ENCODE measurements at places on chromosomes 16 and 17. TPM values are rescaled to one million over a fixed set of nuclear protein-coding genes. Genes with fewer than 3 reads are reported as not detected.

- DNase-seq, result no peak
These were observed 91.3 kb downstream of the SOCS1 start for GRCh38 chr16:11164482-11165270.

DNA sequence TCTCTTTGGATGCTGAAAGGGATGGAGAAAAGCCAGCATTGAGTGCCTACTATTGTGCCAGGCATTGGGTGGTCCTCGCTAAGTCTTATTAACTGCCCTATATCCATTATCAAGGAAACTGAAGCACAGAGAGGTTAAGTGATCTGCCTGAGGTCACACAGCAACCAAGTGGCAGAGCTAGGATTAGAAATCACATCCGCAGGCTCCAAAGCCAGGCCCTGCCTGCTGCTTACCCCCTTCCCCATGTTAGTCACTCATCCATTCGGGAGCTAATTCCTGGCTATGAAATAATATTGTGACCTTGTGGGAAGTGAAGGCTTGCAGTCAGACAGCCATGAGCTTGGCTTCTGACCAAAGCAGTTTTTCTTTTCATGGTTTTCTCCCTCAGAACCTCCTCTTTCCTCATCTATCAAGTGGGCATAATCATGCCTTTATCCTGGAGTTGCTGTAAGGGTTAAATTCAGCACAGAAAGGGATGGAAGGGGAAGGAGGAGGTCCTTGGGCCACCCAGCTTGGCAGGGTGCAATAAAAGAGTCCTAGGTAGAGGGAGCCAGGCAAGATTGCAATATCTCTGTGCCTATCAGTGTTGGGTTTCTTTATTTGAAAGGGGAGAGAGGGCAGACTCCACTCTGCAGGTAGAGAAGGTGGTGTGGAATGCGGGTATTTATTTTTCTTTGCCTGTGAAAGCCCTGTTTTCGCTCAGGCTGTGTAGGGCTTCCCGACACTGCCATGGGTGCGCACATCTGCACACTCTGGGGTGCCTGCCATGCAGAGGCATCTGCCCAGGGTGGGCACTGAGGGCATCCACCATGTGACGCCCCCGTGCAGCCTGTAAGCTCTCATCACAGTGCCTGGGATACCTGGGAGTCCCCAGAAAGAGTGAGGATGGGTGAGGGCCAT, 11.3 kb downstream of the RAI1 start:
- no peak for DNase-seq

JPH3 gene
- 1.8 TPM for total RNA-seq

GRCh38 chr17:47618410-47618809, 31.3 kb upstream of the KPNB1 start:
- DNase-seq, result no peak

KRTAP4-6 gene
- total RNA-seq, result not detected

DNA sequence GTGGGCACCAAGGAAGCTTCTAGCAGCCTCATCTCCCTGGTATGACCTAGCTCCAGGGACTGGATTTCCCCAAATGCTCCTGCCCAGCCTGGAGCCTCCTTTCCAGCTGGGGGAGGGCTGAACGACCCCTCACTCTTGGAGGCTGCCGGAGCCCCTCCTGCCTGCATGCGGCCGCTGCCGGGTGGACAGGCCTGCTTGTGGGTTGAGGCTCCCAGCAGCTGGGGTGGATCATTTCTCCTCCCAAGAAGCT, 213.6 kb downstream of the SEC14L1 start:
- no peak for DNase-seq

GRCh38 chr16:5835876-5836275, 738.3 kb upstream of the EEF2KMT start:
- no peak for DNase-seq

C1QTNF1 gene
- 172 TPM for total RNA-seq

- no peak for DNase-seq
These were observed 5.2 kb downstream of the IL32 start for GRCh38 chr16:3070608-3071111.

DNA sequence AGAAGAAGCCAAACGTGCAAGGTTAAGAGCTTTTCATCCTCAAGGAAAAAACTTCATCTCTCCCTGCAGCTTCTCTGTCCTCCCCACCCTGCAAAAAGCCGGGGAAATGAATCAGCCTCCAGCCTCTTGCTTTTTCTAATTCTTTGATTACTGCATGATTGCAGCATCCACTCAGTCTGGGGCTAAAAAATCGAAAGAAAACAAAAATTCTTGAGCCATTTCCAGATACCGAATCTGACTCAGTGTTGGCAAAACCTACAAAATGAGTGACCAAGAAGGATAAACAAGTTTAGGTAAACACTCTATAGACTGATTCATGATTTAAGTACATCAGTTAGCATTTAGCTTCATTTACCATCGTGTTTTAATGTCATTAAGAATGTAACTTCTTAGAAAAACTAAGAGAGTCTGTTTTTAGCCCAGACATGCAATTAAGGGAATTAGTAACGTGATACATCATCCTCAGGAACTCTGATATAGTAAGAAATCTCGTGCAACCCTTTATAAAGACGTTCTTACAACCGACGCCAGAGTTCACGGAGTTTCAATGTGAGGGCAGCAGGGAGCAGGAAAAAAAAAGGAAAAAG, 287.3 kb upstream of the FOXF1 start:
- DNase-seq, result no peak

GRCh38 chr16:69187446-69188235, 677 bp downstream of the SNTB2 start:
- peak; percentile 86 for DNase-seq

DNA sequence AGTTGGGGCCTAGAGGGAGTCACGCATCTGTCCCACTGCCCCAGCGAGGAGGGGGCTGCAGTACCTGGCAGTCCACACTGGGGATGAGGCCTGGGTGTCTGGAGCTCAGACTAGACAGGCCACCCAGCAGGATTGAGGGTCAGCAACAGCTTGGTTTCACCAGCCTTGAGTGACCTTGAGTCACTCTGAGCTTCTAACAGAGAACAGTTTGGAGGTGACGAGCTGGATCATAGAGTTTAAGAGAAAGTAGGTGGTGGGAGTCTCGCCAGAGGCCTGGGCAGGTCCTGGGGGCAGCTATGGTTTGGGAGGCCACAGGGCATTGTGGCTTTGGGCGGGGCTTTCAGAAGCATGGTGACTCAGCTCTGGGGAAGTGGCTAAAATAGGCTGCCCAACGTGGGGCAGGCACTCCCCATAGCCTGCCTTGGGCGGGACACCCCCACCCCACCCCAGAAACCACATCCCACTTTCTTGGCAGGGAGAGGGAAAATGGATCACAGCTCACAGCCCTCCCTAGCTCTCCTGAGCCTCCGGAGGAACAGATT, 20.5 kb downstream of the CDC42EP4 start:
- peak; percentile 95 for DNase-seq

PMP22 gene
- 130 TPM for total RNA-seq

- DNase-seq, result peak; percentile 87
These were observed 184.4 kb downstream of the MSI2 start for GRCh38 chr17:57440522-57441269.

KCNH6 gene
- not detected for total RNA-seq

TMEM92 gene
- total RNA-seq, result 0.60 TPM

CCDC200 gene
- not detected for total RNA-seq

GRCh38 chr16:75340741-75341491, 89.5 kb upstream of the BCAR1 start:
- DNase-seq, result no peak

GRCh38 chr17:82970067-82970466, 109.3 kb upstream of the METRNL start:
- no peak for DNase-seq

DNA sequence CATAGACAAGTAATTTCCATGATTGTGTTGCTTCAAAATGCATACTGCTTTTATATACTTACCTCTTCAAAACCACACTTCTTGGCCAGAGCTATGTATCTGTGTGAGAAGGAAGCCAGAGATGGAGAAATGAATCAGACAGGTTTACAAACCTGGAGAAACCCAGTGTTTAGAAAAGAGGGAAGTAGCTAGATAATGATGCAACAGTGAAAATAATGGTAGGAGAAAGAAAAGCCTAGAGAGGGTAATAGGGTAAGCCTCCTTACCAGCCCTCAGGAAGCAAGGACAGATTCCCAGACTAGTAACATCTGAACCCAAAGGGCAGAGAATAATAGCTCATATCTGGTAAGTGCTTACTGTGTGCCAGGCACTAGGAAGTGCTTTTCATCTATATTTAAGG, 250.3 kb upstream of the CDH11 start:
- DNase-seq, result no peak

GRCh38 chr17:19009970-19010369, 5.4 kb upstream of the FAM83G start:
- no peak for DNase-seq

DNA sequence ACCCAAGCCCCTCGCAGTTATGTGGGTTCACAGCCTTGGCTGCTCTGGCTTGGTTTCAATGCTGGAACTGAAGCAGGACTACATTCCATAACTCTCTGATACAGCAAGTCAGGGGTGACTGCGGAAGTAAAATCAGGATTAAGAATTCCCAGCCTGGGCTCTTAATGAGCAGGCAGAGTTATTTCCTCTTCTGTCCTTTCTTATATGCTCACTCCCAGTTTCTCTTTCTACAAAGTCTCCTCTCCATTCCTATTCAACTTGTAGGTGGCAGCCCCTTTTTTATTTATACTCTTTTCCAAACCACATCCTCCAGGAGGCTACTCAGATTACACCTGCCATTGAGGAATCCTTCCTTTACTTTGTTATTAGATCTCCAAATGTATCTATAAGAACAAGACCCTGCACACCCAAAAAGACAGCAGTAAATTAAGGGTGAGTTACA, 40.3 kb downstream of the HOXB1 start:
- DNase-seq, result no peak

AIPL1 gene
- total RNA-seq, result not detected

- no peak for DNase-seq
These were observed 26.9 kb upstream of the COX10 start for GRCh38 chr17:14042411-14042810.

SUZ12 gene
- total RNA-seq, result 18.0 TPM

MRM1 gene
- total RNA-seq, result 3.8 TPM

DNA sequence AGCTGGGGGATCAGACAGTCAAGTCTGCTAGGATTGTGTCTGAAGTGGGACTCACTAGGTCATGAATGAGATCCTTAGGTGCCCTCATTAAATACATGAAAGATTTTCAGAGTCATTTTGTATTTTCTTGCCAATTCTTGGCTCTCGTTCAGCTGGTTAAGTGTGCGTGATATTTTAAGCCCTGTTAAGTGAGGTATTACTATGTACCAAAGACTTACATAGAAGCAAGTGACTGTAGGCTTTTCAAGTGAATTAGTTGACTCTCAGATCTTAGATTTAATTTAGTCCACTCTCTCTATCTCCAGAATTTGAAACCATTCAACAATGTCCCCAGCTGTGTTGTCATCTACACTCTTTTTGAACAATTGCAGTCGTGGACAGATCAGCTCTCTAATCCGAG, 219.4 kb downstream of the FOXL1 start:
- DNase-seq, result no peak

CHST4 gene
- total RNA-seq, result not detected

NT5C3B gene
- 49.1 TPM for total RNA-seq

DNA sequence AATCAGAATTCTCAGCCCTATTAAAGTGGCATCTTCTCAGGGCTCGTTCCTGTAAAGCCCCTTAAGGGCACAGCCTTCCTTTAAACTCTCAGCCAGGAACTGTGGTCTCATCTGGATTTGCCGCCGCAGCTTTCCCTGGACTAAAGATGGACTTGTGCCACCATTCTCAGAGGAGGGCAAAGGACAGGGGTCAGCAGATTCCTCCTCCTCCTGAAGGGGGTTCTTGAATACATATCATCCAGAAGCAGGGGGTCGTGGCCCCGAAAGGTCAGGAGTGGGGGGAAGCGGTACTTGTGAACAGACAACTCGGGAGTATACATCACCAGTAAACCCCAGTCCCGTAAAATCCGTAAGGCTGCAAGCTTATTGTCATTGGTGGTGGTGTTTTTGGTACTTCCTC, 174.8 kb downstream of the RPTOR start:
- DNase-seq, result no peak

ACSF2 gene
- 14.9 TPM for total RNA-seq

GRCh38 chr16:14186007-14186794, 115.1 kb downstream of the MRTFB start:
- DNase-seq, result peak; percentile 83

MARCHF10 gene
- total RNA-seq, result not detected

ZNF19 gene
- 3.6 TPM for total RNA-seq

- peak; percentile 93 for DNase-seq
These were observed 11.1 kb downstream of the SCN4A start for GRCh38 chr17:63961355-63962212.

DRC3 gene
- total RNA-seq, result 2.4 TPM

DNA sequence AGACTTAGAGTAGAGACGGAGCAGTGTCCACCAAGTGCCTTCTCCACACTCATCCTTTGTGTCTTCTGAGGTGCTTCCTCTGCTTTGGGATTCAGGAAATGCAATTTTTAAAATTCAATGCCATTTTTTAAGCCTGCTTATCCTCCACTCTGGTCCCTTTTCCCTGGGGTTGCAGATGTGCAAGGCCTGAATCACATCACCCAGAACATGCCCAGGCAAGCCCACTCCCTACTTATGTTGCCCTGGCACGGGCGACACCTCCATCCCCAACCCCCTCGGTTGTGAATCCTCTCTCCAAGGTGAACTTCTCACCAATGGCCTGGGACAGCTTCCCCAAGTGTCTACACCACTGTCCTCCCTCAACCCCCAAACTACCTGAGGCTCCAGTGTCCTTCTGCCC, 116.2 kb downstream of the C17orf67 start:
- no peak for DNase-seq

PCGF2 gene
- 53.9 TPM for total RNA-seq

HEXD gene
- 10.0 TPM for total RNA-seq

GNAO1 gene
- total RNA-seq, result 21.4 TPM

- DNase-seq, result no peak
These were observed 75.6 kb upstream of the HNF1B start for GRCh38 chr17:37820313-37820994.

GRCh38 chr16:53768167-53768566, 64.2 kb downstream of the FTO start:
- DNase-seq, result no peak

HEATR9 gene
- not detected for total RNA-seq

CCT6B gene
- 1.8 TPM for total RNA-seq

PAM16 gene
- 25.3 TPM for total RNA-seq

DNA sequence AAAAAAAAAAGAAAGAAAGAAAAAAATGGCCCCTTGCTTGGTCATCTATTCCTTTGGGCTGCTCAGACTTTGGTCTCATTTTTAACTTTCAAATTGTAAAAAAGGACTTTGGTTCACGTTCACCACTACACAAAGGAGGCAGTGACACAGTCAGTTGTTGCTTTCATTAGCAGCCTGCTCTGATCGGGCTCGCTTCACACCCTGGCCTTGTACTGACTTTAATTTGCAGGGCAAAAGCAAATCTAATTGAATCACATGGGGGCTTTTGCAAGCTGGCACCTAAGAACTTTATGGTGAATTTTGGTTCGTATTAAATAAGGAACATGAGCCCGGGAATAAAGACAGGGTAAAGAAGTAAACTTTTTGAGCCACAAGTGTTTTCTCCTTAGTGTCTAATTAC, 103.6 kb upstream of the CDH11 start:
- no peak for DNase-seq

HAGHL gene
- total RNA-seq, result 3.6 TPM

All from posterior vena cava (tissue), 2 donors.